COR-L47 (cell line): ENCODE measurements at places on chromosomes 3 and 15.

DNA sequence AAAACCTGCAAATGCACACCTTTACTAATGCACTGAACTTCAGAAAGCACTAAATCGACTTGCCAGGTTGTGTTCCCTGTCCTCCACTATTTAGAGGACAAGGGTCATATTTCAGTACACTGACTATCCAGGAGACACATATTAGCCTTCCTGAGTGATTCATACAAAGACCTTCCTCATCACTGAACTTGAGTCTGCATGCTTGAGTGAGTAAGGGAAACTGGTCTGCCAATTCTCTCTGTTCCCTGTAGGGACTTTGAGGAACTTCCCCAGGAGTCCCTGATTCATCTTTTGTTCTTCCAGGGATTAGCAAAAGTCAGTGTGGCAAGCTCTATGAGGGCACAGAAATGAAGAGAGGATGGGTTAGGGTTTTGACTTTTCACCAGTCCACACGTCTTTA is 565.9 kb downstream of the PDCD6IP start:
- no peak for DNase-seq

GRCh38 chr3:141876891-141877621 is 613 bp downstream of the ATP1B3 start:
- peak; percentile 57 for DNase-seq

- DNase-seq, result peak; percentile 64
Measured at GRCh38 chr3:39809181-39809994, at the start of gene MYRIP. Gene MYRIP (plus strand): TSS chr3:39809609. CDS start chr3:39900817, 91,208 bp downstream.

DNA sequence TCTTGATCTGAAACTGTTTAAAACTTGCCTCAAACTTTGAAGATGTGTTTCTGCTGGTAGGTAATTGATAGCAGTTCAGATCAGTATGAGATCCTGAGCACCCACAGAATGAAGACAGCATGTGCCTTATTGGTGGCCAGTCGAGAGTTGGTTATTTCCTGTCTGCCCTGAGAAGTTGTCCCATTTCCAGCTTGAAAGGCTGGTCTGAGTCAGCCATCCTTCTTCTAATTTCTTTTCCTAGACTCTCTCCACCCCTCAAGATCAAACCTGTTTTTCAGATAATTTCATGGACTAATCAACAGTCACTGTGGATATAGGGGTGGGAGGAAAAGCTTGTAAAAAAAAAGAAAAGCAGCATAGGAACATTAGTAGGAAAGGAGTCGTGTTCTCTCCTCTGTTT is 464.4 kb downstream of the FOXP1 start:
- no peak for DNase-seq

DNA sequence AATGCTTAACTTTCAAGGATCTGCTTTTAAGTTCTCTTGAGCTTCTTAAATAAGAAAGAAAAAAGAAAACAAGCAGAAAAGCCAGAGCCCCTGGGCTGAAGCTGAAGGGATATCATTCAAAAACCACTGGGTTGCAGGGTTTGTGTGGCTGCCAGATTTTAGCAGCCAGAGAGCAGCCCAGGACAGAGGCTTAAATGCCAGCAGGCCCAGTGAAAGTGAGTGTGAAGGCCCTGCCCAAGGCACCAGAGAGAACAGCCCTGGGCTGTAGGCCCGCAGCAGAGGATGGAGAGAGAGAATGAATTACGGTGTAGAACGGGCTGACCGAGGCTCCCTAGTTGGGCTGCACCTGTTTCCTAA is 106.3 kb upstream of the BOC start:
- DNase-seq, result no peak

- DNase-seq, result no peak
Measured at GRCh38 chr3:178562947-178563232, 26.7 kb downstream of the KCNMB2 start.

- no peak for DNase-seq
Measured at GRCh38 chr15:74133694-74134386, 3.5 kb downstream of the ISLR2 start.

GRCh38 chr3:130529486-130530215 is 12.7 kb downstream of the COL6A6 start:
- no peak for DNase-seq

GRCh38 chr3:176941689-176942088 is 255.6 kb downstream of the TBL1XR1 start:
- no peak for DNase-seq

GRCh38 chr3:167978071-167978470 is 117.7 kb downstream of the GOLIM4 start:
- peak; percentile 65 for DNase-seq

GRCh38 chr3:134487406-134487805 is 1.5 kb downstream of the CEP63 start:
- no peak for DNase-seq

DNA sequence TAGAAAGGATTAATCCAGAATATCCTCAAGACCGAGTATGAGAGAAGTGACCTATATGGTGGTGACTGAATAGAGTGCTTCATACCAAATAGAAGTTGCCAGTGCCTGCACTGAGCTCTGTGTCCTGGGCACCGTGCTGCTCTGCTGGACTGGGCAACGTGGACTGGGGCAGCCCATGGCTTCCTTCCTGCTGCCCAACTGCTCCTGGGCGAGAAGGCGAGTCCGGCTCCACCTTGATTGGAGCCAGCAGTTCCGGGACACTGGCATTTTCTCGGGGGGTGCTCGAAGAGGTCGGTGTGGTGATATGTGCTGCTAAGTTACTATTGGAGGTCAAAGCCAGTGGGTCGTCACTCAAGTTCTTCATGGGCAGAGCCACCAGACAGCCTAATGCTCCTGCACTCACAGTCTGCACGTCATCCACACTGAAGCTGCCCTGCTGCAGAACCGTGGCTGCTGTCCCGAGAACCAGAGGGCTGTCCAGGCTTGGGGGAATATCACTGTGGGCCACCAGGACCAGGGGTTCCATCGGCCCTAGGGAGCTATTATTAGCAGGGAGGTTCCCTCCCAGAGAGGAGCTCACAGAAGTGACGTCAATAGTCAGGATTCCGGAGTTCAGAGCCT is 14.1 kb downstream of the ZXDC start:
- no peak for DNase-seq
